ENCODE measurements at places on chromosomes 2 and 18.

DNA sequence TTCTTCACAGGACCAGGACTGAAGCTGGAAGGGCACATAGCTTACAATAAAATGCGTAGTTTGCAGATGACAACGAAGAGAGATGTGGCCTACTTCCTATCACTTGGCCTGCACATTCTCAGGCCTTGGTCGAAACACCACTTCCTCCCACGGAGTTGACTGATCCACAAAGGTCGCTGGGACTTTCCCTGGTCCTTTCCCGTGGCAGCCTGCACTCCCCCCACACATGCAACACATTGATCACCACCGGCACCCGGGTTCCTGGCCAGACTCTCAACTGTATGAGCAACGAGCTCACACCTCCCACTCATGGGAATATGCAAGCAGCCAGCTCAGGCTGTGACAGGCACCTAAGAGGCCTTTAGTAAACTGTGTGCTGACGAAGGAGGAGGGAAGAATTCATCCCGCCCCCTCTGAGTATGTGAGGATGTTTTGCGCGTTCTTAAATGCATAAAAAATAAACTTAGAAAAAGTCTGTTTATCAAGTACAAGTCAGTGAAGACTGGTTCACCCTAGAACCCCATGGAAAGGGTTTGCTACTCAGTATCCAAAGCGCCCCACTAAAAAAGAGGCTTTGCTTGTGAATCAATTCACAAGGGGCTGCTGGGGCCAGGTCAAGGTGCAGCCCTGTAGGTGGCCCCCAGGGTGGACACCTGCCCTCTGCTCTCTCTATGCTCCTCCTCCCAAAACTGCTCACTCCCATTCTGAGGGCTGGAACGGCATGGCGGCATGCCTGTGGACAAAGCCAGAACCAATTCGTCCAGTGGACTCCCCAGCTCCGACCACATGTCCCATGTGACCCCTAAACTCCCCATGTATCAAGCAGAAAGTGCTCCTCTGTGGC, 154.3 kb downstream of the EIPR1 start:
- no peak for DNase-seq

- DNase-seq = no peak
Observed at GRCh38 chr18:55380589-55380988, 207.4 kb downstream of the TCF4 start.

DNA sequence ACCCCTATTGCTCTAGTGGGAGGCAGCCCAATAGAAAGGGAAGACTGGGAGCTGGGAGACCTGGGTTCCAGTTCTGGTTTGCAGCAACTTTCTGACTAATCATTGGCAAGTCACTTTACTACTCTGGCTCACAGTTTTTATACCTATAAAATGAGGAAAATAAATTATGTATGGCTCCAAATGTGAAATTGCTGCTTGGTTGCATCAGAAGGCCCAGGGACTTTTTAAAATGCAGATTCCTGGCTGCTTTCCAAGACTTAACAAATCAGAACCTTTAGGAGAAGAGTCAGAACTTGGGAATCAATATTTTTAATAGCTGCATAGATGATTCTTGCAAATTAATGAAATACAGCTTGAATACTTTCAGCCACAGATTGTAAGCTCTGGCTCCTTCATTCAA, 943.9 kb downstream of the EPHA4 start:
- DNase-seq = no peak

GRCh38 chr2:25363733-25364132, 22.0 kb upstream of the DNMT3A start:
- DNase-seq = no peak

DNA sequence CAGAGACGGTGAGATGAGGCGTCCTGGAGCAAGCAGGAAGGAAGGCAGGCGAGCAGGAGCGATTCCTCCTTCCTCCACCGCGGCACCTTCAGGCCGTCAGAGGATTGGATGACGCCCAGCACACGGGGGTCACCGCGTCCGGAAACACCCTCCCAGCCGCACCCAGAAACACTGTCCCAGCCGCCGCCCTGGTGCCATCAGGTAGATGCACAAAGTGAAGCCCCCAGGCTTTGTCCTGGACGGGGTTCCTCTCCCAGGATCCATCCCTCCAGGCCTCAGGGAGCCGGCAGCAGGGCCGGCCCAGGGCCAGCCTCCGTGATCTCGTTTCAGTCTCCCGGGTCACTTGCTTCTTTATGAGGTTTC, 31.5 kb downstream of the RTP5 start:
- no peak for DNase-seq

DNA sequence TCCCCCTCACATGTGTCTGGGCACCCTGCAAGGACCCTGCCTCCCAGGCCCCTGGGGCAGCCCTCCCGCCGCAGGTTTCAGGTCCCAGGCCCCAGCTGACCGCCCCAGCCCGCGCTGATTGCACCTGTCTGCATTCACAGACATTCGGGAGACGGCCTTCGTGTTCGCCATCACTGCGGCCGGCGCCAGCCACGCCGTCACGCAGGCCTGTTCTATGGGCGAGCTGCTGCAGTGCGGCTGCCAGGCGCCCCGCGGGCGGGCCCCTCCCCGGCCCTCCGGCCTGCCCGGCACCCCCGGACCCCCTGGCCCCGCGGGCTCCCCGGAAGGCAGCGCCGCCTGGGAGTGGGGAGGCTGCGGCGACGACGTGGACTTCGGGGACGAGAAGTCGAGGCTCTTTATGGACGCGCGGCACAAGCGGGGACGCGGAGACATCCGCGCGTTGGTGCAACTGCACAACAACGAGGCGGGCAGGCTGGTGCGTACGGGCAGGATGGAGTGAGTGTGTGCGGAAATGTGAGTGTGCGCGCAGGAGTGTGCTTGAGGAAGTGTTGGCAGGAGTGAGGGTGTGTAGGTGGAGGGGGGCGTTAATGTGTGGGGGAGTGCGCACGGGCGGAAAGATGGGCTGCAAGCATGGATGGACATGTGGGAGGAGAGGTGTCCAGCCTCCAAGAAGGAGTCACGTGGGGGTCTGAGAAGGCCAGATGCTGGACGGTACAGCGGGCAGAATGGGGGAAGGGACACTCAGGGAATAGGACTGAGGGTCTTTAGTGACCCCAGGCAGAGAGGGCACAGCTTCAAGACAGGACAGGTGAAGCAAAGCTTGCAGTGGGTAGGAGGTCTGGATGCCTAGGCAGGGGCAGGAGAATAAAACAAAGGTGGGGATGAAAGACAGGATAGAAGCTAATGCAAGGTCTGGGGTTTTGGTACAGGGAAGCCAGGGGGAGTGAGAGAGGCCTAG, 9.0 kb upstream of the WNT10A start:
- DNase-seq = no peak

DNA sequence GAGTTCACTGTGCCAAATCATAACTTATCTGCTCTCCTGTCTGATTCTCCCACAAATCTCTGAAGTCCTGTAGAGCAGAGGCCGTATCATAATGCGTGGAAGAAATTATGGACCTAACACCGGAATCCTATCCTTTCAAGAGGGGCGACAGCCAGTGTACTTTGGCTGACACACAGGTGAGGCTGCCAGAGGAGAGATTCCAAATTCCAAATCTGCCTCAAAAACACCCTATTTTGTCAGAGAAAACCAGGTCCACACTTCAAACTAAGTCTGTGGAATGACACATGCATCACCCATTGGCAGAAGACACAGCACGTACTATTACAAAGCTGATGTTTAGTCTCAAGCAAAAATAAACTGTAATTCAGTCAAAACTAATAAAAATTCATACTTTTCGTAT, 139.2 kb upstream of the PID1 start:
- DNase-seq = no peak

DNA sequence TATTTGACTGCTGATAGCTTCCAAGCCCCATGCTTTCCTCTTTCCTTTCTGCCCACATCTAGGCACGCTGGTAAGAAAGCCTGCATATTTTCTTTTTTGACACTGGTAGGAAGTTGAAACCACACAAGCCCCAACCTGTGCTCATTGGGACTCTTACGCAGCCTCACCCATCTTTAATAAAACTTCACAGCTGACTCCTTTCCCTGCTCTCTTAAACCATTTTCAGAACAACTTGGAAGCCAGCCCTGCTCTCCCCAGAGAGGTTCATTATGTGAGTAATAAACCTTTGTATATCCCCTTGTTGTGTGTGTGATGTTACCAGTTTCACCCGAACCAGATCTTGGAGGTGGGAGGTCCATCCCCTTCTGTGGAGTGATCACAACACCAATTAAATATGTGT, 268.4 kb downstream of the GPD2 start:
- no peak for DNase-seq

GRCh38 chr2:160737247-160737646, 243.6 kb upstream of the RBMS1 start:
- no peak for DNase-seq

GRCh38 chr18:60350941-60351340, 21.6 kb downstream of the MC4R start:
- no peak for DNase-seq

- peak; percentile 20 for DNase-seq
Observed at GRCh38 chr18:49111191-49111988, 160.6 kb upstream of the SMAD7 start.

GRCh38 chr2:39723946-39724827, 54.9 kb downstream of the THUMPD2 start:
- no peak for DNase-seq

GRCh38 chr2:223692191-223692947, 90.2 kb upstream of the SCG2 start:
- peak; percentile 54 for DNase-seq

DNA sequence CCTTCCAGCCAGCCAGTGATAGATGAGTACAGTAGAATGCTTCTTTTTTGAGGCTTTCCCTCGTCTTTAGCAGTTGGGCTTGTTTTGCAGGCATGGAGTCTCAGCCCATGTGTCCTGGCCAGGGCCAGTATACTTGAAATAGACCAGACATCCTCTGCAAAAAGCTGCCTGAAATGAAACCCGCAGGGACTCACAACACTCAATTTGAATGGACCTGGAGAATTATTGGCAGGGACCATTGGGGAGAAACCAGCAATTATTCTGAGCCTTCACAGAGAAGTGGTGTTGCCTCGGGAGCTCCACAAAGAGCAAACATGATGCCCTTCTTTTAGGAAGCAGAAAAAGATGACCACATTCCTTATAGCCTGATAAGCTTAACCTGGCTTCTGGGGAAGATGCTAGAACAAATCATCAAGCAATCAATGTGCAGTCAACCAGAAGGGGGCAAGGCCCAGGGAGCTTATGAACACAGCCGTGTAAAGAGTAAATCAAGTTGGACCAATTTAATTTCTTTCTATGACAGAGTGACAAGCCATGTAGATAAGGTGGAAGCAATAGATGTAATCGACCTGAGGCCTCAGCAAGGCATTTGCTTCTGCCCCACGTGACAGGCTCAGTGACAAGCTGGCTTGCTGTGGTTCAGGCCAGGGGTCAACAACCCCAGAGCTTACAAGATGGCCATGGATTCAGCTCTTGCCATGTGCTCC, 42.1 kb downstream of the BOD1L2 start:
- DNase-seq = no peak

DNA sequence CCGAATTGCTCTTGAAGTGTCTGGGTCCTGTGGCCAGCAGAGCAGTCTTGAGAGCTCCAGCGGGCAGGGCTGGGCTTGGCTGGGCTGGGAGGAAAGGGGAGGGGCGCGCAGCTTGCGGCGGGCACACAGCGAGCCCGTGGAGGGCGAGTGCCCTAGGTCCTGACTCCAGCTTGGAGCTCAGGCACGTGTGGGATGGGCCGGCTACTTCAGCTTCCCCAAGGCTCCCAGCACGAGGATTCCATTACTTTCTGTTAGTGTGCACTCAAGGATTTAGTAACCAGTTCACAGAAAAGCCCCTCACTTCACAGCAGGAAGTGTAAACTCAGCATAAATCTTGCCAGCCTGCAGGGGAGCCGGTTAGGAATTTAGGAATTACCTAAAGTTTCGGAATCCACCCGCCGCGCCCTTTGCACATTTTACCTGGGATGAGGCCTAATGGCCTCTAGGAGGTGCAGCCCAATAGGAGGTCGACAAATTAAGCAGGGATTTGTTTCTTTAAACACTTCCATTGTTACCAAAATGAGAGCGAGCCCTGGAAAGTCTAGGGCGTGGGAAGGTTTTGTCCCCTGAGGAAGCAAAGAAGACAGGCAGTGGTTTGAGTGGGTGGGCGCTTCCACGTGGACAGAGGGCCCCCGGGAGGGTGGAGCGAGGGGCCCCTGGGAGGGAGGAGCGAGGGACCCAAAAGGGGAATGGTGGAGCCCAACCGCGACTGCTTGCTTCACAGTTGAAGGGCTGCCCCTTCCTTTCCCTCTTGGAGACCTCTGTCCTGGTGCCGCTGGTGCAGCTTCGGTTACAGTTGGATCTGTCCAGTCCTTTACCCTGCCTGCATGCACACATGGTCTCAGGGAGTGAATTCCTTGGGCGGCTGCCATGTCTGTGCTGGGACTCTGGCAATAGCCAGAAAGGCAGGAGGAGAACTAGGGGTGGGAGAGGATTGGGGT, 93.3 kb downstream of the CTAGE1 start:
- DNase-seq = no peak

GRCh38 chr18:43271593-43272432, 5.5 kb downstream of the SYT4 start:
- peak; percentile 35 for DNase-seq

DNA sequence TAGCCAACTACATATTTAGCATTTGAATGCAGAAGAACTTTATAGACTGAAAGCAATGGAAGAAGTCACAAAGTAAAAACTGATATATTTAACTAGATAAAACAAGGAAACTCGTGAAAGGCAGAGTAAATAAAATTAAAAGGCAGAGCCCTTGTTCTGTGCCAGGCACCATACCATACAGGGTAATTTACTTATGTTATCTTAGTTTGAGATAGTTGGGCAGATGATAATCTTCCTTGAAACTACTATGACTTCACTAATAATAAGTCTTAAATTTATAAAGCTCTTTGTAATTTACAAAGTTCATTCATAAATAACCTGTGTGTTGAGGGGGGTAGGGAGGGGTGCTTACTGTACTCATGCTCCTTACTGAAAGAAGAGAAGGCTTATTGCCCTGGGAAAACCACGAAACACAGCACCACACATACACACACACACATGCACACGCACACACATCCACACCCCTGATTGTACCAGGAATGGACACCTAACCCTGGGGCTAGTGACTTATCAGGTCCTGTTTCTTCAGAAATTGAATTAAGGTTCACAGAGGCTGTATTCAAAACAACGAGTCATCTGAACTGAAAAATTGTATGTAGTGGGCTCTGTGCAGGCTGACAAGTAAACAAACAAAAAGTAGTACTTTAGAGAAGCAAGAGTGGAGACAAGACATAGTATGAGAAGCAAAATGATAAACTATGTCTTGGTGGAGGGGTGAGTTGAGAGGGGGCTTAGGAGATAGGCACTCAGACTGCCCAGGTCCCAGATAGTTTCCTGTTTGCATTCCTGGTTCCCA, 38.1 kb downstream of the AGFG1 start:
- peak; percentile 18 for DNase-seq

All from HepG2 (cell line).